ENCODE measurements at places on chromosomes 3 and 15.

DNA sequence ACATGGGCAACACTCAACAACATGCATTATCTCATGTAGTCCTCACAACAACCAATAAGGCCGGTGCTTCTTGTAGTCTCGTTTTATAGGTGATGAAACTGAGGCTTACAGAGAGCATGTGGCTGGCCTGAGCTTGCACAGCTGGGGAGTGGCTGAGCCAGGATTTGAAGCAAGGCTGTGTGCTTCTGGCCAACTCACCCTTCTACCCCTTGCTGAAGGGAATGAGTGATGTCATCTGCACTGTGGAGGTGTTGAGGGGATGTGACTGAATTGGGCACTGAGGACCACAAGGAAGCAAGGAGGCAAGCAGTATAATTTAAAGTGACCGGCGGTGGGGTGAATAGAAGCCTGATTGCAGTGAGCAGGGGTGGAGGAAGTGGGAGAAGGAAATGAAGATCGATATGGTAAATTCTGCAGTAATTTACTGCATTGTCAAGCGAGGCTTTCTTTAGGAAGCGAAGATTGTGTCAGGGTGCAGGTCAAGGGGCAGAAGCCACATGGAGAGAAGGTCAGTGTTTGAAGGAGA is 62.3 kb downstream of the MINAR1 start:
- no peak for DNase-seq

DNA sequence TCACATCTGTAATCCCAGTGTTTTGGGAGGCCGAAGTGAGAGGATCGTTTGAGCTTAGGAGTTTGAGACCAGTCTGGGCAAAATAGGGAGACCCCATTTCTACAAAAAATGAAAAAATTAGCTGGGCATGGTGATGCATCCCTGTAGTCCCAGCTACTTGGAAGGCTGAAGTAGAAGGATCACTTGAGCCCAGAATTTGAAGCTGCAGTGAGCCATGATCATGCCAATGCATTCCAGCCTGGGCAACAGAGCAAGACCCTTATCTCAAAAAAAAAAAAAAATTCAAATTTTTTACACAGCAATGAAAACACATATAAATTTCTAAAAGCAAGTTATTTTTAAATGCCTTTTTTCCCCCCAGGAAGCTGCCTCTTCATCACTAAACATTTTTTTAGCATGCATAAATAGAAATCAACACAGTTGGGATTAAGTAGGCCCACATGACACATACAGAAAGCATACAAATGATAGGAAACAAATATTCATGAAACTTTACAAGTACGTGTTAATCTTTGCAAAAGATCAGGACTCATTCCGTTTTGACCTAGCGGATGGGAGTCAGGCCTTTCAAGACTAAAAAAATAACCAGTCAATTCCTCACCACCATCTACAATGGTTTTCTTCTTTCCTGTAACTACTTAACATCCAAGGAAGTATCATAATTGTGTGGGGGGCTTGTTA is 45.6 kb upstream of the IGDCC4 start:
- no peak for DNase-seq

DNA sequence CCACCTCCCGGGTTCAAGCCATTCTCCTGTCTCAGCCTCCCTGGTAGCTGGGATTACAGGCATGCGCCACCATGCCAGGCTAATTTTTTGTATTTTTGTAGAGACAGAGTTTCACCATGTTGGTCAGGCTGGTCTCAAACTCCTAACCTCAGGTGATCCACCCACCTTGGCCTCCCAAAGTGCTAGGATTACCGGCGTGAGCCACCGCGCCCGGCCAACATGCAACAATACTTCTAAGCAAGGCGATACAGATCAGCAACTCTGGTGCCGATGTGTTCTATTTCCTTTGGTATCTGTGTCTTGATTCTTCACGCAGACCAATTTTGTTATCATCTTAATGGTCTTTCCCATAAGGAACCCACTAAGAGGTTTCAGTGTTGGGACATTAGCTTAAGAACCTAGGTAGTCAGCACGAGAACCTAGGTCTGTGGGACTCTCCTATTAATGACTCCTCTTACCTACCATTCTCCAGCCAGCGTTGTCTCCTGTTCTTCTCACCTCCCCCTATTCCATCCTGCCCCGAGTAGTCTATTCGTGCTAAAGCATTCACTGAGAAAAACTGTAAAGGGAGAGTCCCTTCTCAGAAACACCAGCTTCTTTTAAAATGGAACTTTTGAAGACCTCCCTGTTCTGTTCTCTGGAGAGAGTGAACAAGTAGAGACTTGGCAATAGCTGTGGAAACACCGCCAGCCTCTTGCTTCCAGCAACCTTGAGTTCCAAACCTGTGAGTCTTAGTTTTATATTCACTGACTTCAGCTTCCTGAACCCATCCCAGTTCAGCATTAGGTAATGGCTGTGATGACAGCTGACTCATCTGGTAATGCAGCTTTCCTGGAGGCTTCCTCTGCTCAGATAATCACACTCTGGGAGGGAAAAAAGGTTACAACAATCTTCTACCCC is 61.2 kb downstream of the TSC22D2 start:
- no peak for DNase-seq

DNA sequence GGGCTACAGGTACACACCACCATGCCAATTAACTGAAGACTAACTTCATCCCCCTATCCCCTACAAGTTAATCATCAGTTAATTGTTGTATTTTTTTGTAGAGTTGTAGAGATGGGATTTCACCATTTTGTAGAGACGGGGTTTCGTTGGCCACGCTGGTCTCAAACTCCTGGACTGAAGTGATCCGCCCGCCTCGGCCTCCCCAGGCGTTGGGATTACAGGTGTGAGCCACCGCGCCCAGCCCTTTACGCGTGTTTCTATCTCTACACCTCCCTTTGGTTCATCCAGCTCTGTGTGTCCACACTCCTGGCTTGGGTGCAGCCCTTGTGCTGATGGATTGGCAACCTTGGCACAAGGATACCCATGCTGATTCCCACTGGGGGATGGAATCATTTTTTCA is 258.8 kb downstream of the FAM43A start:
- DNase-seq, result no peak

DNA sequence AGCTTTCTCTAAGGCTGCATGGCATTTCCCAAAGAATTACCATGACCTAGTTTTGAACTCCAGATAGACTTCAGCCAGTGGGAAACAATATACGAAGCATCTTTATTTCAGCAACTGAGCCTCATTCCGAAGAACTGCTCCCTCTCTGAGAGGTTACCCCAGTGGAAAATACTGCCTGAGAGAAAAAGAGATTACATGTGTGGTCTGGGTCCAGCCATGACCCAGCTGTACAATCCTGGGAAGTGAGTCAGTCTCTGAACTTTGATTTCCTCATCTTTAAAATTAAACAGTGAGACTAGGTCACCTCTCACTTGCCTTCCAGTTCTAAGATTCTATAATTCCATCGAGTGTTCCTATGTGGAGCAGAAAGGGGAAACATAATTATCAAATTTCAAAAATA is 42.4 kb downstream of the TNIK start:
- DNase-seq, result no peak

- DNase-seq, result no peak
Measured at GRCh38 chr3:16300881-16301359, 35.9 kb downstream of the OXNAD1 start.

DNA sequence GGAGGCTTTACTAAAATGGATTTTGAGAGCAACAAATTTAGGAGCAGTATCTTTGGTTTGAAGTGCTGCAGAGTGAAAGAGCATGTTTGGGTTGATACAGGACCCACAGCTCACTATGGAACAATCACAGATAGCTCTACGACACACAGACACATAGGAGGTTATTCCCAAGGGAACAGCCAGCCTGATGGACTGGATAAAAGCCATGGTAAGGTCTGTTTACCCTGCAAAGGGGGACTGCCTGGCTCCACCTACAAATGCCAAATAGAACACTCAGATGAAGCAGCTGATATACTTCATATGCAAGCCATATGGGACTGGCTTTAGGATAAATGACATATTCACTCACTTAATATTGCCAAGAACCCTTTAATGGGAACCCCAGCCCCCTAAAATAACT is 75.4 kb downstream of the CDC25A start:
- DNase-seq, result no peak

DNA sequence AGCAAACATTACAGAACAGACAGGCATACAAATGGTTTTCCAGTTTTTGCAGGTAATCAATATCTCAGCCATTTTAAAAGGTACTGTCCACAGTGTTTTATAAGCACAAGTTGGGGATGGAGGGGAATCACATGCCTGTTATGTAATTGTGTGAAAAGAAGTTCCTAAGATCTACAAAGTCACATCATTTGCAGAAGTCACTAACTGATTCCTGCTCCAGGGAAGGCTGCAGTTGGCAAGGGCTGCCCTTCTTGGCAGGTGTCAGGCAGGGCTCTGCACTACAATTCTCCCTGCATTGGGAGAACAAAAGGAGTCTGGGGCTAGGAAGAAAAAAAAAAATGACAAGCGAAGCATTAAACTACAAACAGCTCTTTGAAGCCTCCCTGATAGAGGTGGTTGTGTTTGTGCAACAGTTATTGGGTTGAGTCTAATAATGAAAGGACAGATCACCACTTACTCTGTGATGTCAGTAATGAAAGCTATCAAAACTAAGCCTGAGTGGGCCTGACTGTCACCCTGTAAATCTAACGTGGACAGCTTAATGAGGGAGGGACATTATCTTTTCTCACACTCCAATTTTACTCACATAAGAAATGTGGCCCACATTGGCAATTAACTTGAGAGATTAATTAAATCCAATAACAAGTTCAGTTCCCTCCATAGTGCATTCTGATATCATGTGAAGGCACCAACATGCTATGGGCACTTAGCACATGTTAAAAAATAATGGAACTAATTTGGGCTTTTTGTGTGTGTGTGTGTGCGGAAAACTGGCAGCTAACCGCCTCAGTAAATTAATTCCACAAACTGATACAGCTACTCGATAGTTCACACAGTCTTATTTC is 242.9 kb downstream of the FHIT start:
- DNase-seq, result no peak

- DNase-seq, result no peak
Measured at GRCh38 chr3:151431940-151432339, 28.9 kb downstream of the IGSF10 start.

GRCh38 chr15:29968895-29969561 is 113.7 kb upstream of the GOLGA8J start:
- DNase-seq, result no peak

- DNase-seq, result no peak
Measured at GRCh38 chr15:93451822-93452221, 362.8 kb upstream of the RGMA start.

- no peak for DNase-seq
Measured at GRCh38 chr15:96297783-96298182, 32.7 kb upstream of the NR2F2 start.

DNA sequence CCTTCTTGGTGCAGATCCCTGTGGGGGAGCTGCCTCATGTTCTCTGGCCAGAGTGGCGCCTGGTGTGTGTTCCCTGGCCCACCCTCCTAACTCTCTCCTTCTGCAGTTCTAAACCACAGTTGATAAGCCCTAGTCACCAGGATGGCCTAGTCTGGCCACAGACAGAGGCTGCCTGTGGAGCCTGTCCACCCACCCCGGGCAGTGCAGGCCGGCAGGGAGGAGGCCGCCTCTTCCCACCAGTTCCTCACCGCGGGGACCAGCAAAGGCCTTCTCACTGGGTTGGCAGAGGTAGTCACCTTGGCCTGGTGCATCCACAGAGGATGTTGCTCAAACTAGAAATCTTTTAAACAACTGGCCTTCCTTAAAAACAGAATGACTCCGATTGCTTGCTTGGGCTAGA is 276.4 kb upstream of the TTC14 start:
- no peak for DNase-seq

GRCh38 chr3:11613851-11614487 is 29.7 kb downstream of the VGLL4 start:
- no peak for DNase-seq

DNA sequence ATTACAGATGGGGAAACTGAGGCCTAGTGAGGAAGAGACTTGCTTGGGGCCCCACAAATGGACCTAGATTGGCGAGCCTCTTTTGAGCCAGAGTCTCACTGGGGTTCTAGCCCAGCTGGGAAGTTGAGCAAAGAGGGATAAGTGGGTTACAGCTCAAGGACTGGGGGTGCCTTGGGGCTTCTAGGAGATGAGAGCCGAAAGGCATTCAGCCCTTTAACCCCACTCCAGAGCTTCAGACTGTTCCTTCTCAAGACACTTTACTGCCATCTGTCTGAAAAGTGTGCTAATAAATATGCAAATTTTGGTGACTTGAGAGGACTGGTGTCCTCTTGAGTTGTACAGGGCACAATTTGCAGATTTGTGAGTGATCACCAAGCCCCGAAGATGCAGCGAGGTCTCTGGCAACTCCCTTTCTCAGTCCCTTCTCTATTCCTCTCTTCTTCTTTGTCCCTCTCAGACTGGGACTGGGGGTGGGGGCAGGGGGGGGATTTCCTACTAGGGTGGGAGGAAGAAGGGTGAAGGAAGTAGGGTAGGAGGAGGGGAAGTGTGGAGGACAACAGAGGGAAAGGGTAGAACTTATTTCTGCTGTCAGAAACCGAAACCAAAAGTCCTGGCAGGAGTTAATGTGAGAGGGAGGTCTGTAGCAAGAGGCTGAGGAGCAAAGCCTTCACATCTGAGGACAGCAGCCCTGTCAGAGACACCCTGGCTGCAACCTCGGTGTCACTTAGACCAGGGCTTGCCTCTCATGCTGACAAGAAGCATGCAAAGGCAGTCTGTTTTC is 16.2 kb upstream of the ANKDD1A start:
- DNase-seq, result no peak

- DNase-seq, result peak; percentile 23
Measured at GRCh38 chr15:92097474-92098178, 244.1 kb downstream of the SLCO3A1 start.

DNA sequence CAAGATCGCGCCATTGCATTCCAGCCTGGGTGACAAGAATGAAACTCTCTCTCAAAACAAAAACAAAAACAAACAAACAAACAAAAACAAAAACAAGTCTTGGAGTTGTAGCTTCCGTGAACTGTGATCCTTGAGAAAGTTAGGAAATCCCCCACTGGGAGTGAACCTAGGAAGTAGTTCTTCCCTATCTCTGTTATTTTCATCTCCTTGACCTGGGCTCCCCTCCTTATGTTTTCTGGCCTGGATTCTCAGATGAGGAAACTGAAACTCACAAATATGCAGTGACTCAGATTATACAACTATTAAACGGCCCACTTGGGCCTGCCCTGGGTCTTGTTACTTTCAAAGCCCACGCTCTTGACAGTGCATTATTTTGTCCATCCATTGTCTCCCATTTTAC is 29.7 kb downstream of the SAXO2 start:
- no peak for DNase-seq

GRCh38 chr3:34157491-34157890 is 359.1 kb downstream of the PDCD6IP start:
- DNase-seq, result no peak

GRCh38 chr3:102026656-102027055 is 177.3 kb downstream of the NFKBIZ start:
- no peak for DNase-seq

GRCh38 chr3:55801676-55802075 is 314.6 kb upstream of the WNT5A start:
- no peak for DNase-seq

DNA sequence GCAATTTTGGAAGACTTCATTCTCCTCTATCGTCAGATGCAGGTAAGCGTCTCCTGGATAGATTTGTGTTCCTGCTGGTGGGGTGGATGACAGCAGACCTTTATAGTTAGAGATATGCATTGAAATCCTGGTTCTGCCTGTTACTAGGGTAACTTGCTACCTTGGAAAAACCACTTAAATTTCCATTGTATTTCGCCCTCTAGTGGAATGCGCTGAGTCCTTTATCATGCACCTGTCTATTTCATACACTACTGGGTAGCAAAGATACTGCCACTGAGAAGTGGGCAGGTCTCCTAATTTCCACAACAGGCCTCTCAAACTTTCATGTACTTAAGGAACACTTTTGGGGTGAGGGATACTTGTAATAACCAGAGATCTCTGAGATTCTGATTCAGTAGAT is 209.5 kb upstream of the SUCLG2 start:
- no peak for DNase-seq

- DNase-seq, result no peak
Measured at GRCh38 chr15:50828610-50829206, 63.2 kb upstream of the SPPL2A start.

Measured in NCI-H1436 (cell line).